ENCODE measurements at places on chromosomes 16 and 17.
A peak's percentile ranks its signal among the peaks of the same experiment; 100 is the strongest.

- DNase-seq, result no peak
Measured at GRCh38 chr17:6752068-6752909, 3.6 kb upstream of the XAF1 start.

- no peak for DNase-seq
Measured at GRCh38 chr17:66313995-66314659, 11.7 kb downstream of the PRKCA start.

DNA sequence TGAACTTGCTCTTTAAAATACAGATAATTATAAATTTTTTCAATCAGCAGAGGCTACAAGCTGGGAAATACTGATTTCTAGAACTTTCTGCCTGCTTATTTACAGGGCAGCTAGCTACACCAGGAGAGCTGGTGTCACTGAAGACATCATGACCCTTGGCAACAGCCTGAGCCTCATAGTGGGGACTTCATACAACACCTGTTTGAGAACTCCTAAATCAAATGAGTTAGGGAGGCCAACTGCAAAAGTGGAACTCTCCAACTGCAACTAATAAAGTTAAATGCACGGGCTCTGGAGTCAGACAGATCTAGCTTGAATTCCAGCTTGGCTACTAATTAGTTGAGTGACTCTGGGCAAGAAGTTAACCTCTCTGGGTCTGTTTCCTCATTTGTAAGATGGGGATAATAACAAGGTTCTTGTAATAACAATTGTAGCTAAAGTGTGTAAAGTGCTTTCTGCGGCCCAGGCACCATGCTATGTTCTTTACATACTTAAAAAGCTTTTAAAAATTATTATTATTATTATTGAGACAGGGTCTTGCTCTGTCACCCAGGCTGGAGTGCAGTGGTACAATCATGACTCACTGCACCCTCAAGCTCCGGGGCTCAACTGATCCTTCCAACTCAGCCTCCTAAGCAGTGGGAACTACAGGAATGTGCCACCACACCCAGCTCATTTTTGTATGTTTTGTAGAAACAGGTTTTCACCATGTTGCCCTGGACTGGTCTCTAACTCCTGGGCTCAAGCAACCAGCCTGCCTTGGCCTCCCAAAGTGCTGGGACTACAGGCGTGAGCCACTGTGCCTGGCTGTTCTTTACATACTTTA lies 33.4 kb downstream of the VAC14 start:
- no peak for DNase-seq

DNA sequence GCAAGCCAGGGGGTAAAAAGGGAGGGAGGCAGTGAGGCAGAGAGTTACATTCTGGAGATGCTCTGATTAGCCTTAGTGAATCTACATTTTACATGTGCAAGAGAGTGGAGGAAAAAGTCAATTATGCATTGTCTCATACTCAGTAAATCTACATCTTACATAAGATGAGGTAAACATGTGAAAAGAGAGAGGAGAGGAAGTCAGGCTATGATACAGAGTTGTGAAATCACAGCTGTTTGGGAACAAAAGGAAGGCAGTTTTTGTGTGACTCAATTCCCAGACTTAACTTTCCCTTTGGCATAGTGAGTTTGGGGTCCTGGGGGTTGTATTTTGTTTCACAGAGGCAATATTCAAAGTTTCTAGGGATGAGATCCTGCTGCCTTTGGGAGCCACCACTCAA lies 67.8 kb downstream of the GP2 start:
- no peak for DNase-seq

GRCh38 chr17:32719689-32720088 lies 157.2 kb downstream of the MYO1D start:
- no peak for DNase-seq

GRCh38 chr16:88343271-88343791 lies 39.4 kb upstream of the ZNF469 start:
- no peak for DNase-seq

- no peak for DNase-seq
Measured at GRCh38 chr17:81561494-81561885, 9.3 kb upstream of the FAAP100 start.

DNA sequence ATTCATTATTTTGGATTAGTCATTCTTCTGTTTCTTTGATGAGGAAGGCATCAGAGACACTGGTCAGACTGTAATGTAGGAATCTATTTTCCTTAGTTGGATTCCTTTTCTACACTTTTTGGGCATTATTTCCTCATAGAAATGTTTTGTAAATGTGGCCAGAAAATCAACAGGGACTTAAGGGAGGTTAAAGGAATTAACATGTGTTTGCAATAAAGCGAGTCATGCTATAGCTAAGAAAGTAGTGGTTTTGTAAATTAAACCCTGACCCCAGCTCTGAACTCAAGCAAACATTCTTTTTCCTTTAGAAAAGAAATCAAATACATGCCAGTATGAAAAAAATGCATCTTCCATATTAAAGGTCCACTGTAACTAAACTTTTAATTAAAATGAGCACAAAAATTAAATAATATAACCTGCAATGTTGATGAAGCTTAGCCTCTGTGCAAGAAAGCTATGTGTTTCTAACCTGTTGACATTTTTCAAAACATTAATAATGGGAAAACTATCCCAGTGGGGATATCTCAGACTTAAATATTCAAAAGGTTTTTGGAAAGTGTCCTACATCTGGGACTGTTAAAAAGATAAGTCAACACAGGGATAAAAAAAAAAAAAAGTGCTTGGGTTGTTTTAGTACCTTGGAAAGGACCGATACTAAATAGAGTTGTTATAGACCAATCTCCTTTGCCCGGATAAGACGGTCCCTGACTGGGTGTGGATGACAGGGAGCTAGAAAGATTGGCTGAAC lies 428.0 kb downstream of the CA10 start:
- no peak for DNase-seq

- DNase-seq, result no peak
Measured at GRCh38 chr17:27762527-27763305, 37.6 kb downstream of the NOS2 start.

DNA sequence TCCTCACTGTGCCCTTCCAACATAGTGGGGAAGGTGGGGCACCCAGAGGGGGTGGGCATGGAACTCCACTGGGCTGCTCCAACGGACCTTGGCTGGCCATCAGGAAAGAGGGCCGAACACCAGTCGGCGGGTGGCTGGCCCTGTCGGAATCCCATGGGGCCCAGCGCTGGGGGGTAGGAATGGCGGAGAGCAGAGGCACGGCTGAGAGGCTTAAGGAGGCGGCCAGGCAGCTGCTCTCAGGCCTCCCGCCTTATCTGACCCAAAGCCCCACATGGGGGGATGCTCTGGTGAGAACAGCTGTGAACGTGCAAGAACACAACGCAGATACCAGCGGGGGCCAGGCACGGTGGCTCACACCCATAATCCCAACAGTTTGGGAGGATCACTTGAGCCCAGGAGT lies 4.4 kb upstream of the MYO1C start:
- DNase-seq, result no peak

- DNase-seq, result peak; percentile 7
Measured at GRCh38 chr17:65261682-65262636, 124.8 kb downstream of the RGS9 start.

GRCh38 chr16:77383606-77384187 lies 51.1 kb downstream of the ADAMTS18 start:
- no peak for DNase-seq

GRCh38 chr17:57466017-57466471 lies 209.7 kb downstream of the MSI2 start:
- no peak for DNase-seq

GRCh38 chr17:35073991-35074627 lies 10.6 kb upstream of the RFFL start:
- DNase-seq, result peak; percentile 46

DNA sequence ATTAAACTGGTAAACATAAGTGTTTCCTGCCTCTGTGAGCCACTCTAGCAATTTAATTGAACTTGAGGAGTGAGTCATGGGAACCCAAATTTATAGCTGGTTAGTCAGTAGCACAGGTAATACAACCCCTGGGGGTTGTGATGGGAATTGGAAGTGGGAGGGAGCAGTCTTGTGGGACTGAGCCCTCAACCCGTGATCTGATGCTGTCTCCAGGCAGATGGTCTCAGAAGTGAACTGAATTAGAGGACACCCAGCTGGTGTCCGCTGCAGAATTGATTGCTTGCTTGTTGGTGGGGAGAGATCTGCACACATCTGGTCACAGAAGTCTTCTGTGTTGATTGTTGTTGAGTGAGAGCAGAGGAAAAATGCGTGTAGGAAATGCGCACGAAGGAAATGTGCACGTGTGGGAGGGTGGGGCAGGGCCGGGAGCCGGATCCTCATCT lies 7.7 kb upstream of the ST6GALNAC2 start:
- DNase-seq, result no peak

DNA sequence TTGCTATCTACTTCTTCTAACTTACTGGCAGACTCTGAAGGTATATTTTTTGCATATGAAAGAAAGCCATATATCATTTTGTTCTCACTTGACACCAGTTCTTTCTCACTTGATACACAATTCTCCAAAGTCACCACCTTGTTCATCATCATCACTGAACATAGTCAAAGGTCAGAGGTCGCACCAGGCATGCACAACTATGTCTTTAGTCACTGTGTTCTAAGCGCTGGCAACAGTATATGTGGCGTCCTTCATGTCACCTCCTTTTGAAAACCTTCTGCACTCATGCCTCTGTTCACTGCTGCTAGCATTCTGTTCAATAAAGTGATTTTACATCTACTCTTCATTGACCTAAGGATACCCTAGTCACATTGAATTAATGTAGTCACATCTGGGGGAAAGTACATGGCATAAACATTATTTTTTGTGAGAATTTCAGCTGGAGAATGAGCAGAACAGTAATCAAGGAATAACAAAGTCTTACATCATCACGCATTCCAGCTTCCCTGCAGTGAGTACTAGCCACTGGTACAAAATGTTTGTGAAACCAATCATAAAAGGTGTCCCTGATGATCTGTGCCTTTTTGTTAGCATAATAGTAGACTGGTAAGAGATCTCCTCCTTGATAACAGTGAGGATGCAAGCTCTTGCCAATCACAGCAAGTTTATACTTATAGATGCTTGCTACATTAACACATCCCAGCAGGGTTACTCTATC lies 20.5 kb upstream of the TBX4 start:
- no peak for DNase-seq

DNA sequence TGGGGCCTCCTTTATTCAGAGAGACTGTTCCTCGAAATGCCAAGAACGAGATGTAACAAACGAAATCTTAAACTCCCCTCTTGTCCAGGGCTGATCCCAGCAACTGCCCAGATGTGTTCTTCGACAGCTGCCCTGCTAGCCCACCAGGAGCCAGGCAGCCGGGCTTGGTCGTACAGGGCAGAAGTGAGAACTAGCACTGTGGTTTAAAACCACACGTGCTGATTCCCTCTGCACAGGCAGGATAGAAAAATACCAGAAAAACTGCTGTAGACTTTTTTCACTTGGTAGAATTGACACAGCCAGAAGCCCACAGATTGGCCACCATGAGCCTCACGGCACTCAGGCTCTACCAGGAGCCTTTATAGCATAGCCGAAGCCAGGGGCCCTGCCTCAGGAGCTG lies 33.1 kb downstream of the PLD6 start:
- no peak for DNase-seq

DNA sequence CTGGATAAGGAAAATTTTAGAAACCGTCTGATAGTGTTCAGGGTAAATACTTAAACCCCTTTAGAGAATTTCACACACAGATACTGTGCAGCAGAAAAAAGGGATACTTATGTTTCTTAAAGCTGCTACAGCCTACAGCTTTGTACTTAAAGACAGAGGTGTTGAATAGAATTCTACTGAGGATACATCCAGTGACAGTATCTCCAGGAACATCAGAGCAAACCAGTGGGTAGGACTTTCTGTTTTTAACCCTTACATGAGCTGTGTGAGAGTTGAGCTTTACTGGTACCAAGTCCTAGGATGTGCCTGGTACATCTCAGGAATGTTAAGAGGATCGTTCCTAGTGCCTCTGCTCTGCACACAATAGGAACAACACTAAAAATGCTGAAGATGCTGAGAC lies 191.5 kb downstream of the FTO start:
- DNase-seq, result no peak

DNA sequence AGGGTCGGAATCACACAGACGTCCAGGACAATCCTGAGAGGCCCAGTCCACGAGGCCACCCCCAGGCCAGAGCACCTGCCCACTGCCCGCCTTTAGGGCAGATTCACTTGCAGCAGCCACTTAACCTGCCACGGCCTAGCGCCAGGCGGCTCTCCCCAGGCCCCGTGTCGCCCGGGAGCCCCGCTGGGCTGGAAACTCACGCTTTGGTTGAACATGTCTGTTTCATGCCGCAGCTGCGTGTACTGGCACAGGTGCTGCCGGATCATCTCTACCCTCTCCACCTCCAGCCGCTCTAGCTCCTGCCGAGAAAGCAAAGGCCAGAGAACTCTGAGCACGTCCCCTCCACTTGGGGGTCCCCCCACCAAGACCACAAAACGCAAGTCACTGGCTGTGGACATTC lies 12.7 kb upstream of the RCVRN start:
- no peak for DNase-seq

GRCh38 chr16:724188-725040 lies 1.8 kb downstream of the CCDC78 start:
- DNase-seq, result no peak

DNA sequence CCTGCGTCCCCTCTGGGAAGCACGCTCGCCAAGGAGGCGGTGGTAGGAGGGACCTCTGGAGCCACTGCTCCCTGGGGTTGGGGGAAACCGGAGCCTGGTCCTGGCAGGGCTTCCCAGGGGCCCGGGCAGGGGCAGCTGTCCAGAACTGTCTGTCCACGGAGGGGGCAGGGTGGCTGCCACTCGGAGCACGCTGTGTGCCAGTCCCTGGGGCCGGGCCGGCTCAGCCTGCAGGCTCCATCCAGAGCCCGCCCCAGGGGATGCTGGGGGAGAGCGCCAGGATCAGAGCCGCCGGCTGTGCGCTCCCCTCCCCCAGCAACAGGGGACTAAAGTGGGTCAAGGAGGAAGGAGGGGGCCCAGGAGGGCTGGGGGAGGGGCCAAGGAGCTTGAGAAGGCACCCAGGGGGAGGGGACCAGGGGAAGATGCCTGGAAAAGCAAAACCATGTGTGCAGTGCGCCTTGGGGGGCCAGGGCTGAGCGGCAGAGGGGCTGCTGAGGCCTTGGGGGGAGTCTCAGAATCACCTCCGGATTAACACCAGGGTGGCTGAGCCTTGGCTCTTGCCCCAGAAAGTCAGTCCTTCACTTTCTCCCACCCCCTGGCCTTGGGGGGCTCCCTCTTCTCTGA lies 21.3 kb downstream of the ZNF423 start:
- DNase-seq, result no peak

DNA sequence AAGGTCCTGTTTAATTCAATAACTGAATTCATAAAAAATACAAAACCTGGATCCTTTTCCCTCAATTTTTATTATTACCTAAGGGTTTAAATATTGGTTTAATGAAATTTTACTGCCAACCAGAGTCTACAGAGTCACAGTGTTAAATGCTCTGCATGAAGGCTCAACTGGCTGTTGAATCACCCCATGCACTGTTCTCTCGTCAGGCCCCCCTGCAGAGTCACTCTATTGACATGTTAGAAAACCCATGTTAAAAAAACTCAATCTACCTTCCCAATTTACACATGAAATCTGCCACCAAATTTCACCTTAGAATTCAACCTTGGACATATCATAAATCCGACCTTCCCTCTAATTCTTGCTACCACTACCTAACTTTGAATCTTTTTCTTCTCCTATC lies 43.3 kb upstream of the ULK2 start:
- no peak for DNase-seq

GRCh38 chr17:49968405-49969133 lies 421 bp upstream of the DLX4 start:
- peak; percentile 70 for DNase-seq

All from CD4-positive, alpha-beta T cell treated with Interleukin-10 for 1 hour (primary cell).